Hippocampal formation (tissue), 2 donors: ENCODE measurements at places on chromosomes 11 and 22.

DNA sequence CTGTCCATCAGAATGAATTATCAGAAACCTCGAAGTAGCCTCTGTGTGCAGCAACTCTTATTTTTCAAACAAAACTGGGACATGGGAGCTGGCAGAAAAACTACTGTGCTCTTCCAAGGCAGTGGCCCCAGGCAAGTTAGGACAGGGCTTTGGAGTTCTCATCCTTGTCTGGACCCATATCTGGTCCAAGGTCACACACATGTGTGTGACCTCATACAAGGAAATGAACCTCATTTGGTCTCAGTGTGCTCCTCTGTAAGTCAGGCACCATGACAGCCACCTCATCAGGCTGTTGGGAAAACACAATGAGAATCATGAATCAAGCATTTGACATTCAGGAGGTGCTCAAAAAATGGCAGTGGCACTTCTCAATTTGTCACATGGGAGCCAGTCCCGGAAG is 25.8 kb downstream of the LARGE1 start:
- DNase-seq: no peak

- DNase-seq: no peak
Measured at GRCh38 chr11:44127130-44127529, 31.7 kb downstream of the EXT2 start.

DNA sequence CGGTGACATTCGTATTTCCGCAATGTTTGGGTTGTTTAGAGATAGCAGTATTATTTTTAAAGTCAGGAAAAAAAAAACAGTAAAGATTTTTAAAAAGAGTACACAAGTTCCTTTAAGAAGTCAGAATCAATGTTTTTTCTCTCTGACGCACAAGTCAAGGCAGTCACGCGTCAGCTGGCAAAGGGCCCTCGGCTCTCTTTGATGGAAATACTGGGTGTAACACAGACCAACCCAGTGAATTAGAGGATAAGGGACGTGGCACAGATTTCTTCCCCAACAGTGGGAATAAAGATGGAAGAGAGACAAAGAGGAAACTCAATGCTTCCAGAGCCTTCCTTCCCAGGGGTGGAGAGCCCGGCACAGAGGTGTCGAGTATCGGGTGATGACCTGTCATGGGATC is 13.4 kb downstream of the ASCC2 start:
- DNase-seq: no peak

GRCh38 chr22:19951346-19951745 is 9.7 kb upstream of the TXNRD2 start:
- no peak for DNase-seq

- DNase-seq: no peak
Measured at GRCh38 chr11:130947481-130947880, 31.2 kb upstream of the SNX19 start.

GRCh38 chr11:131372234-131372962 is 2.0 kb downstream of the NTM start:
- DNase-seq: no peak

DNA sequence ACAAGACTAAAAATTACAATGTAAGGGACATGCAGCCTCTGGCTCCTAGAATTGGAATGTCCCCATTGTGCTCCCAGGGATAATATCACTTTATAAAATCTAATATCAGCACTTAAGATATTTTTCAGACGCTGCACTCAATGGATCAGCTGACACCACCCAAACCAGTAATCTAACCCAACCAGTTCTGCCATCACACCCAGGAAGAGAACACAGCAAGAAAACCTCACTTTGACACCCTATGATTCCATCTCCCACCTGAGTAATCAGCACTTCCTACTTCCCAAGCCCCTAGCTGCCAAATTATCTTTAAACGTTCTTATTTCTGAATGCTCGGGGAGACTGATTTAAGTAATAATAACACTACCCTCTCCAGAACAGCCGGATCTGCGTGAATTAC is 2.6 kb downstream of the CASP4 start:
- DNase-seq: no peak

GRCh38 chr22:41927813-41928212 is 1.2 kb upstream of the TNFRSF13C start:
- DNase-seq: no peak

- no peak for DNase-seq
Measured at GRCh38 chr11:122202161-122202950, 86.3 kb upstream of the BLID start.

DNA sequence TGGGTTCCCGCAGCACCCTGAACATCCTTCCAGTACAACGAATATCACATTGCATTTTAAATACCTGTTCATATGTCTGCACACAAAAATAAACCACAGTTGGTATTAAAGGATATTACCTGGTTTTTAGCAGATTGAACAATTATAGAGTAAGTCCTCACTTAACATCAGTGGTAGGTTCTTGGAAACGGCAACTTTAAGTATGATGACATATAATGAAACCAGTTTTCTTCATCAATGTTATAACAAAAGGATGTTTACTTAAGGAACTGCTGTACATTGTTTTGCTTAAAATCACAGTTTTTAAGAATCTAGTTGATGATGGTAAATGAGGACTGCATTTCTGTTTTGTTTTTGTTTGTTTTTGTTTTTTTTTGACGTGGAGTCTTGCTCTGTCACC is 28.0 kb downstream of the TRIM66 start:
- no peak for DNase-seq

GRCh38 chr11:119643212-119643875 is 85.7 kb downstream of the NECTIN1 start:
- DNase-seq: no peak

- no peak for DNase-seq
Measured at GRCh38 chr22:17194213-17194612, 25.0 kb downstream of the ADA2 start.
